ENCODE measurements at places on chromosomes 5 and 9.

DNA sequence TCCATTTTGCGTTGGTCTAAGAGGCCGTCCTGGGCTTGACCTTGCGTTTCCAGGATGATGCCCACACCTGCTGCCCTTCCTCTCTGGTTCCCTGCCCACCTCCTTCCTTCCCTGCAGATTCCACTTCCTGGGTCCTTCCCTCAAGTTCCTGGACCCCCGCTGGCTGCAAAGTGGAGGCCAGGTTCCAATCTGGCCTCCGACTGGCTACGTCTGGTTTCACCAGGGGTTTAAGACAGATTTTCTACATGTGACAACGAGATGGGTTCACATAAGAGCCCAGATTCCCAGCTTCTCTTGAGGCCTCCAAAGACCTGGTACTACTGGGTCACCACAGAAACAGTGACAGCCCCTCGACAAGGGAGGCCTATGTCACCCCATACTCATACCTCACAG lies 2.1 kb downstream of the MGAT4B start:
- no peak for DNase-seq

GRCh38 chr9:95031711-95032461 lies 285.6 kb downstream of the FANCC start:
- no peak for DNase-seq

DNA sequence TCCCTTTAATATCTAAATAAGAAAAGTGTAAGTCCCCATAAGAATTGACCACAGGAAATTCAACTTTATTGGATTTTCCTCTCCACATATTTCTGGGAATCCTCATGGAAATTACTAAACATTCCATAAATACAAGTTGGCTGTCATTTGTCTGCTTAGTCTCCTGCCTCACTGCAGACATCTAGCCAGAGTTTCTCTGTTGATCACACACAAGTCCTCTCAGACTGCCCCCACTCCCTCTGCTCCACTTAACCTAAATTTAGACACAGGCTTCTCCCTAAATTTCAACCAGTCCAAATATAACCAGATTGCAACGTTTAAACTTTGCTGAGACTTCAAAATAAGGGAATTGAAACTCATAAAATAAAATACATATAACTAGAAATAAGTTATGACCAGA lies 982.1 kb downstream of the DTWD2 start:
- DNase-seq: no peak

GRCh38 chr9:126058591-126058990 lies 268.0 kb upstream of the MVB12B start:
- no peak for DNase-seq

GRCh38 chr5:125149527-125149926 lies 403.1 kb upstream of the ZNF608 start:
- no peak for DNase-seq

GRCh38 chr5:154625031-154625430 lies 130.1 kb upstream of the LARP1 start:
- no peak for DNase-seq

GRCh38 chr5:147554261-147554817 lies 44.5 kb upstream of the DPYSL3 start:
- DNase-seq: no peak

DNA sequence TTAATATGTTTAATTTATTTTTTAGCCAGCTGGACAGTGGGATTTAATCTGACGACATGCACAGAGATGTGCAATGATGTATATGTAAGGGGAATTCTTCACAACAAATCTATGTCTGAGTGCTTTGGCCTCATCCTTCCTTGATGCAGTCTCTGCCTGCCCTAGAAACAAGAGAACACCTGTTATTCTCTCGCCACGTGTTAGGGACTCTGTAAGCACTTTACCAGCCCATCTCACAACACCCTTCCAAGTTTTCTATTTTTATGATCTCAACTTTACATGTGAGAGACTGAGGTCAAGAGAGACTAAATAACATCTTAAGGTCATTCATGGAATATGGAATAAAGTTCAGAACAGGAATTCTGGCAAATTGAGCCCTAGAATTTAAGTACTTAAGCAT lies 123.0 kb upstream of the GAS1 start:
- DNase-seq: no peak

DNA sequence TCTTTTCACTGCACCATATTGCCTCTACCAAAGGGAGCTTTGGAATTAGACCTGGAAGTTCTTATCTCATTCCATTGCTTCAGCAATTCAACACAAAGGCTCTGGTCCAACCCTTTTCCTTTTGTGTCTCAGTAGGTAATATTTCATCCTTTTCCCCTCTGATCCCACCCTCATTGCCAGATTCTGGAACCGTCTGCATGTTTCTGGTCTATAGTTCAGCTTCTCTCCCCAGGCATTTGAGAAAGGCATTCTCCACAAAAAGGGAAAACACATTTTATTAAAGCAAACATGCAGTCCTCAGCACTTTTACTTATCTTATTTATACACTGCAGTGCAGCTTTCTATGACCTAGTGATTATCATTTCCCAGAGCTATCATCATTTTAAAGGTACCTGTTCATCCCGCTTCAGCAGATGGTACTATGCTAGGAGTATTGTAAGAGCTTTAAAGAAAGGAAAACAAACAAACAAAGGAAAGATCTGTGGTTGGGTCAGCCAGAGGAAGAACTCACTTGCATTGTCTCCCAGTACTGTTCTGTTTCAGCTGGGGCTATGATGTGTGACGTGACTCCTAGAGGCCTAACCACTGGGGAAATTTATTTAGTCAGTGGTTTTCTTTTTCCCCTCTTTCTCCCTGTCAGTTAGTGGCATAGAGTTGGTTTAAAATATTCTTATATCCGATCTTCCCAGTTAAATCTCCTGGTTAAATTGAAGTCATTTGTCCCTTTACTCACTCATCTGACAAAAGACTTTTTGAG lies 269.2 kb downstream of the TMEM38B start:
- no peak for DNase-seq

GRCh38 chr5:169923988-169924387 lies 56.3 kb downstream of the INSYN2B start:
- no peak for DNase-seq

DNA sequence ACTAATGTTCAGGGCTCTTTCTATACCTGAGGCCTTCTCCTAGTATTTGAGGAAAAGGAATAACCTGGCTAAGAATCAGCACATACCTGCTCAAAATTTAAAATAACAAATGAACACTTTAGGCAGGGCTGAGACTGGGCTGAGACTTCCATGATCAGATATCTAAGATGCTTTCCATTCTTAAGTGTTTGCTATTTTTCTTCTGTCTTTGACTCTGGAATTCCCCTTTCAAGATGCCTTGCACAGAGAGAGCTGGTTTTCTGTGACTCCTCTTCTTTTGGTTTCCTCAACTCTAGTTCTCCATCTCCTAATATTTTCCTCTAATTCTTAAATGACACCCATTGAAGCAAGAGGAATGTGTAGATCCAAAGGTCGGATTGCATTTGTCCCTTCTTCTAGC lies 61.1 kb downstream of the DPYSL3 start:
- no peak for DNase-seq

DNA sequence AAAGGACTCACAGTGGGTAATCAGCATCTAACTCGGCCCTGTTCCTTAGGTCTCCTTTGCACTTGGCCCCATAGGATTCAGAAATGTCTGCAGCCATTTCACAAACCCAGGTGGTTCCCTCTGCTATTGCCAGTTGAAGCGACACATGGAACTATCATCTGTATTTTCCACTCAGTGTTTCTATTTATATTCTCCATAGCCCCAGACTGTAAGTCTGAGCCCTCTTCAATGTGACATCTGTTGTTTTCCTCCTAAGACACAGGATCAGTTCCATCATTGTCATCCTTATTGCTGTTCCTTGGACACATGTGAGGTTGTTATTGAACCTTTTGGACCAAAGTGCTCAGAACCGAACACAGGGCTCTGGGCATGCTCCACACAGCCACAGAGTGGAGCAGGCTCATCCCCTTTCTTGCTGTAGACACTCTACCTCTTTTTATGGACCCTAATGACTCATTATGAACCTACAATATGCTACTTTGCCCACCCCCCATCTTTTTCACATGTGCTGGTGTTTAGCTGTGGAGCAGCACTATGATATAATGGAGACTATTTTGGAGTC lies 36.4 kb downstream of the GARNL3 start:
- no peak for DNase-seq

- DNase-seq: no peak
Measured at GRCh38 chr5:55920784-55921183, 69.6 kb downstream of the IL31RA start.

DNA sequence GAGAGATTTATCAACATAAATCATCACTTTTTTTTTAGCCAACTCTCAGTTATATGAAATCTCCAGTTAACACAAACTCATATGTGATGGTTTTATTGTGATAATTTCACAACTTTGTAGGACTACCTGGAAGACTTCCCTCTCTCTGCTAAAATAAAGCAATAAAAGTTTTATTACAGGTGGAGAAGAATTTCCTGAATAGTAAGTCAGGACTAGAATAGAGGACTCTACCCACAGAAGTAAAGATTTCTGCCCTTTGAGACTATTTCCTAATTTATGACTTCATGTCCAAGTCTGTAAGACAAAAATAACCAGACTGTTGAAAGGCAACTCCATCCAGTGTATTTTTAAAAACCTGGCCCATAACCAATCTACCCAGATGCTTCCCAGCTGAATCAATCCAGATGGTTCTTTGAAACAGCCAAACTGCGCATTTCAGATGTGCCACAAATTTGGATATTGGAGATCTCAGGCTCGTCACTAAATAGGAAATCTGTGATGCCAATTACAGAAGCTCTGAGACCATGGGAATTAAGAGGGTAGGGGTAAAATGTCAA lies 234.0 kb upstream of the NMUR2 start:
- no peak for DNase-seq

DNA sequence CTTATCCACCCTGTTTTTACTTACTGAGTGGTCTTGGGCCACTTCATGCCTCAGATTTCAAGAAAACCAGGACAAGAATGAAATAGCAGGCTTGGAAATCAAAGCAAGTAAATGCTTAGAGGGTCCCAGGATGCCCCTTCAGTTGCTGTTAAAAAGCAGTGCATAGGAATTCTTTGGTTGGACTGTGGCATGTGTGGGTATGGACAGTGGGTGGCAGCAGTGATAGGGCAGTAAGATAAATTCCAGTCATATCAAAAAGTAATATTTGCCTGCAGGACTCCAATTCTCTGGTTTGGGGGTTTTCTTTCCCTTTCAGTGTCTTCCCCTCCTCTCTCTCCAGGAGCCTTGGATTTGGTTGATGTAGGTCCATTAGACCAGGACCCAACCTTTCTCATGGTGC lies 306.7 kb upstream of the CLINT1 start:
- no peak for DNase-seq

DNA sequence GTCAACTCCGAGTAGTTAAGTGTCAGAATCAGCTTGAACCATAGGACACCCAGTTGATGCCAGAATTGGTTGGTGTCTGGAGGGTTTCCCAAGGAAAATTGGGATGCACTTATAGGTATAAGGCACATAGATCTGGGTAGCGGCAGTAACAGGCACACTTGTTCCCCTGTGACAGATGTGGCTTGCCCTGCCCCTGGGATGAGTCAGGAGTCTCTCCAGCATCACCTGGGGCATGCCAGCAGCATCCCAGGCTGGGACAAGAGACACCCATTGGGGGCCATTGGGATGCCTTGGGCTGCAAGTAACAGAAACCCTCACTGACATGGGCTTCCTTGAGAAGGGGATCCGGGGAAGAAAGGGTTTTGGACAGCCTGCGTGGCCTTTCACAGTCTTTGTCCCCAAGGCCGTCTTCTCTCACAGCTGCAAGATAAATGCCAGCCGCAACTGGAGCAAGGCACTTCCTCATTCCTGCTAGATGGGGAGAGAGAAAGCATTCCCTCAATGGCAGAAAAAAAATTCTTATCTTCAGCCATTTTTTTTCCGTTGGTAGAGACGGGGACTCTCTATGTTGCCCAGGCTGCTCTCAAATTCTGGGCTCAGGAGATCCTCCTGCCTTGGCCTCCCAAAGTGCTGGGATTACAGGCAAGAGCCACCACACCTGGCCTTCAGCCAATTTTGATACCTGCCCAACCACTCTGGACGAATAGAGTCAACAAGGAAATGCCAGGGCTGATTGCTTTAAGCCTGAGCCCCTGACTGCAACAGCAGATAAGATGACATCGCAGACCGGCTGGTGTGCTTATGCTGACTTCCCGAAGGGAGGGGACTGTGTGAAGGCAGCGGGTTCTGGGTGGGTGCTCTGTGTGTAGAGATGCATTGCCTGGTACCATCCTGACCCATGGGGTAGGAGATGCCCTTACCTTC lies 13.3 kb upstream of the RNF130 start:
- DNase-seq: no peak

- no peak for DNase-seq
Measured at GRCh38 chr5:149223081-149223848, 48.4 kb upstream of the AFAP1L1 start.

GRCh38 chr9:101138509-101138908 lies 110.0 kb downstream of the PLPPR1 start:
- no peak for DNase-seq

GRCh38 chr5:77607324-77607723 lies 31.2 kb downstream of the OTP start:
- no peak for DNase-seq

DNA sequence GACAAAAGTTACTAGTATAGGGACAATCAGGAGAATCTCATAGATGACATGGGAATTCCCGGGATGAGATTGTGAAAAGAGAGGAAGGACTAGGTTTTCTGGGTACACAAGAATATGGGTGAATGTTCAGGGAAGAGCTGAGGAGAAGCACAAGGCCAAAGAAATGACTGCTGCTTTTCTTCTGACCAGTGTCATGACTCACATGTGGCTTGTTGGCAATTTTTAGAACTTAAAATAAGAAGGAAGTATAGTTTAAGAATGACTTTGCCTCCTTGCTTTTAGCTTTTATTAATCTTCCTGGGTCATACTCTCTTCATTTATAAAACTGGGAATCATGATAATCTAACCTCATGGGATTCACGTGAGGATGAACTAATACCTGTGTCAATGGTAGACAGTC lies 652.4 kb upstream of the MEF2C start:
- no peak for DNase-seq

GRCh38 chr9:91120200-91120599 lies 241.5 kb downstream of the AUH start:
- DNase-seq: no peak

Data from ovary (tissue), 10 donors.